ENCODE measurements at places on chromosomes 11 and 22.

GRCh38 chr11:120224361-120224760 lies 13.5 kb downstream of the OAF start:
- DNase-seq, result no peak

DNA sequence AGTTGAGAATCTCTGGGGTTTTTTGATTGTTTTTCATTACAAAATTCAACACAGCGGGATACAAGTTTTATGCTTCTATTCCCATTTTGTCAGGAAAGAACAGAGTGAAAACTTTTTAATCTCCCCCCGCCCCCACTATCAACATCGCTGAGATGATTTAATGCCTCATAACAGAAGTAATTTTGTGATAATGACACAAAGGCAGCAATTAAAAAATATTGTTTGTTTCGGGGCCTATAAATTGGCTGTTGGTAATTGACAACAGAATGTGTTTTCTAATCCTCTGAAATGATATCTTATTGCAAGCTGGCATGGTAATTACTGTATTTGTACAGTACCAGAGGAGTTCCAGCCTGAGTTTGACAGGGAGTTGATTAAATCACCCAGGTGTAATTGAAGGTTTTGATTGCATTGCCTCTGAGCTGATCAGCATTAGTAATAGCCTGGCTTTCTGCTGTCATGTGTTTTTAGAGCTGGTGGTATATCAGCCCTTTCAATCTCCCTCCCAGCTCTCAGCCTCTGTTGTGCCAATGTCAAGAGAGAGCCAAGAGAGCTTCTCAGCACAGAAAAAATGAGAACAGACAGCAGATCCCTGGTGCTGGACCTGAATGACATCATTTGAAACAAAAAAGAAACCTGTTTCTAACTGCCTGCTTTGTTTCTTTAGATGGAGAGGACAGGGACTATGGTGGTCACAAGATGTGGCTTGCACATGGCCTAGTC lies 265.1 kb downstream of the FAM76B start:
- DNase-seq, result no peak

DNA sequence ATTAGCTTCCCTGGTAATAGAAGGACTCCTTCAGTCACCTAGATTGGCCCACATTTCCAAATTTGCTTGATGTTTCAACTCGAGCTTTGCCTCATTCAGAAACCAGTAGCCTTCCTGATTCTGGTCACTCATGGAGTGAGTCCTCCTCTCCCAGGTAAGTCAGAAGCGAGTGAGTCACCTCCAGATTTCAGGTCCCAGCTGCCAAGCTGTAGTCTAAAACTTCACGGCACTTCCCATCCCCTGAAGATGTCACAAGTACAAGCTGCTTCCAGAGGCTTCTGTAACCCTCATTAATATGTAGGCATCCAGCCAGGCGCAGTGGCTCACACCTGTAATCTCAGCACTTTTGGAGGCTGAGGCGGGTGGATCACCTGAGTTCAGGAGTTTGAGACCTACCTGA lies 23.5 kb downstream of the ARHGAP8 start:
- no peak for DNase-seq

DNA sequence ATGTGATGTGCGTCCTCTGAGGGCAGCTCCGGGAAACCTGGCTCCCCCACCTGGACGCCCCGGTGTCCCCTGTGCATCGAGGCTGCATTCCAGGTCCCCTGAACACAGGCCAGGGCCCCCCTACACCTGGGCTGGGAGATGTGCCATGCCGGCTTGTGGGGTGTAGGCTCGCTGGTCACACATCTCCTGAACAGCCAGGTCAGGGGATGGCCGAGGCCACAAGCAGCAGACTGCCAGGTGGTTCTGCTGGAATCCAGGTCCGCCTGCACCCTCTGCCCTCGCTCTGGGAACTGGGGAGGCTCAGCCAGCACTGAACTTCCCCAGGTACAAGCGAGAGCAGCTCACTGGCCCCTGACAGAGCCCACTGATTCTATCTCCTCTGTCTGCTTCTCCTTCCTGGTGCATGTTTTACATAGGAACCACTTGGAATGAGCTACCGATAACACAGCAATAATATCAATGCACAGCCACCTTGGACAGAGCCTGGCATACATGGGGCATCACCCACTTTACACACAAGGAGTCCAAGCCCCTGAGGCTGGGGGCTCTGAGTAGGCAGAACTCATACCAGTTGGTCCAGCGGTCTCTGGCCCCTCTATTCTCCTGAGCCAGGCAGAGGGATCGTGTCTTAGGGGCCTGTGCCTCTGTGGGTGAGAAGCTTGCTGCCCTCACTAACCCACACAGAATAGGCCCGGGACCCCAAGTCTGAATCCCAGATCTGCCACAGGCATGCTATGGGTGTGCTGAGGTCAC lies 46.8 kb downstream of the TBX1 start:
- no peak for DNase-seq

DNA sequence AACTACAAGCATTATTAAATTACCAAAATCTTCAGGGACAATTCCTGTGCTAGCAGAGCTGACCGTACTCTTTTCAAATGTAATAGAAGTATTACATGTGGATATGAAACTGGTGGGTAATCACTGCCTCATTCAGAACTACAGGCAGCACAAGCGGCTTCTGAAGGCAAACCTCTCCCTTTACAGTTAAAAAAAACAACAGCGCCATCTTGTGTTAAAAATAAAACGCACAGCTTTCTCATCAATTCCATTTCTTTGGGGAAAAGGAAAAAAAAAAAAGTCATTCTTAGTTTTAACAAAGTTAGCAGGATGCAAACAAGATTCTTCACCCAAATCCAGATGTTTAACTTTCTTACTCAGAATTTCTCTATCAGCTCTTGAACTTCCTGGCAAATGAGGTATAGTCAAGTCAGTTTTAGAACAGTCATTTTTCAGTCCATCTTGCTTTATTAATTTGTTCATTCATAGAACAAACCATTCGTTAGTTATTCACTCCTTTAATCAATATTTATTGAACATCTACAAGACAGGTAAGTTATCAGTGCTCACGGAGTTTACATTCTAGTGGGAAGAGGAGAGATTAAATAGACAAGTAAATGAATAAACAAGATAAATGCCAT lies 331.8 kb upstream of the MPPED2 start:
- DNase-seq, result peak; percentile 5

DNA sequence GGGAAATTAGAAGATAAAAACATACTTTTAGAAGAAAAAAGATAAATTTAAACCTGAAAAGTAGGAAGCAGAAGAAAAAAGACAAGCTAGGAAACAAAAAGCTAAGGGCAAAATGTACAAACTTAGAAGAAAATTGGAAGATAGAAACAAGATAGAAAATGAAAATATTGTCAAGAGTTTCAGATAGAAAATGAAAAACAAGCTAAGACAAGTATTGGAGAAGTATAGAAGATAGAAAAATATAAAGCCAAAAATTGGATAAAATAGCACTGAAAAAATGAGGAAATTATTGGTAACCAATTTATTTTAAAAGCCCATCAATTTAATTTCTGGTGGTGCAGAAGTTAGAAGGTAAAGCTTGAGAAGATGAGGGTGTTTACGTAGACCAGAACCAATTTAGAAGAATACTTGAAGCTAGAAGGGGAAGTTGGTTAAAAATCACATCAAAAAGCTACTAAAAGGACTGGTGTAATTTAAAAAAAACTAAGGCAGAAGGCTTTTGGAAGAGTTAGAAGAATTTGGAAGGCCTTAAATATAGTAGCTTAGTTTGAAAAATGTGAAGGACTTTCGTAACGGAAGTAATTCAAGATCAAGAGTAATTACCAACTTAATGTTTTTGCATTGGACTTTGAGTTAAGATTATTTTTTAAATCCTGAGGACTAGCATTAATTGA lies 1.0 kb downstream of the MALAT1 start:
- no peak for DNase-seq

DNA sequence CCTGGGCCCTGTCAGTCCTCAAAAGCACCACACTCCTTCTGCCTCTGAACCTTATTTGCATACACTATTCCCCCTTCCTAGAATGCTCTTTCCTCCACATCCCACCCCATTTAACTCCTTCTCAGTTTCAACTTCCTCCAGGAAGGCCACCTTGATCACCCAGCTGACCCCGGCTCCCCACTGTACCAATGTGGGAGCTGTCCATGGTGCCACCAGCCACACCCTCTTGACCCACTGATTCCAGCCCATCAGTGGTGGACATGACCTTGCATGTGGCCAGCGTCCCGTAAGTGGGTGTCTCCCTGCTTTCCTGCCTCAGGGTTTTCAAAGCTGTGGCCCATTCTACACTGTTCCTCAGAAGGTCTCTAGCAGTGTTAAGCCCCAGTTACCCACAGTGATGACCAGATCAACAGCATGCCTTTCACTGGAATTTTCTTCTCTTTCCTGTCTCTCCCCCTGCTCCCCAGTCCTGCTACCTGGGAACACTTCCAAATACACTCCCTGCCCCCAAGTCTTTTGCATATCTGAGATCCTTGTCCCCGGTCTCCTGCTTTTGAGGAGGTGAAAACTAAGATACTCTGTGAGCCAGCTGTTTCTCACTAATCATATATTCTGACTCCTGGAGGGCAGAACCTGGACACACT lies 346.6 kb downstream of the MN1 start:
- DNase-seq, result no peak

- DNase-seq, result no peak
Measured at GRCh38 chr11:21495879-21496278, 697.0 kb upstream of the ANO5 start.

GRCh38 chr11:125376117-125376516 lies 119.9 kb downstream of the FEZ1 start:
- no peak for DNase-seq

- DNase-seq, result no peak
Measured at GRCh38 chr22:36549033-36549432, 20.1 kb upstream of the EIF3D start.

All from HTR-8/SVneo (cell line).